EH (cell line): ENCODE measurements at places on chromosomes 7 and 10.

- DNase-seq: no peak
These were observed 96.7 kb upstream of the PIK3CG start for GRCh38 chr7:106768324-106768751.

DNA sequence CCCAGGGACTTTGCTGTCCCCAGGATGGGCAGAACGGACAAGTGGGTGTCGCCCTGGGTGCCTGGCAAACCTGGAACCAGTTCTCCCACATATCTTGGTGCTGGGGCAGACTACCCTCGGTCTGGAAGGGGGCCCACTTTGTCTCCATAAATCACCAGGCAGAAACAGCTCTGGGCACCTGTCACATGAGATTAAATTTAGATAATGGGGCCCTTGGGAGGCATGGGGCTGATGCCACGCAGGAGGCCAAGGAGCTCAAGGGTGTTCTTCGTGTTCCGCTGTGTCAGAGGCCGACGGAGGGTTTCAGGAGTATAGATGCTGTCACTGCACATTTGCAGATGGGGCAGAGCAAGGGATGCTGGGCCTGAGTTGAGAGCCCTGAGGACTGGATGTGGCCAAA lies 72.7 kb downstream of the TMEM130 start:
- DNase-seq: no peak

DNA sequence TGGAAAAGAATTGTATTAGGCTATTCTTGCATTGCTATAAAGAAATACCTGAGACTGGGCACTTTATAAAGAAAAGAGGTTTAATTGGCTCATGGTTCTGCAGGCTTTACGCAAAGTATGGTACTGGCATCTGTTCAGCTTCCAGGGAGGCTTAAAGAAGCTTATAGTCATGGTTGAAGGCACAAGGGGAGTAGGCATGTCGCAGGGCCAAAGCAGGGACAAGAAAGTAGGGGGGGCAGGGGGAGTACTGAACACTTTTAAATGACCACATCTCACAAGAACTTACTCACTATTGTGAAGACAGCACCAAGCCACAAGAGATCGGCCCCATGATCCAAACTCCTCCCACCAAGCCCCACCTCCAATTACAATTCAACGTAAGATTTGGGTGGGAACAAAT lies 152.5 kb upstream of the PHF14 start:
- DNase-seq: no peak

DNA sequence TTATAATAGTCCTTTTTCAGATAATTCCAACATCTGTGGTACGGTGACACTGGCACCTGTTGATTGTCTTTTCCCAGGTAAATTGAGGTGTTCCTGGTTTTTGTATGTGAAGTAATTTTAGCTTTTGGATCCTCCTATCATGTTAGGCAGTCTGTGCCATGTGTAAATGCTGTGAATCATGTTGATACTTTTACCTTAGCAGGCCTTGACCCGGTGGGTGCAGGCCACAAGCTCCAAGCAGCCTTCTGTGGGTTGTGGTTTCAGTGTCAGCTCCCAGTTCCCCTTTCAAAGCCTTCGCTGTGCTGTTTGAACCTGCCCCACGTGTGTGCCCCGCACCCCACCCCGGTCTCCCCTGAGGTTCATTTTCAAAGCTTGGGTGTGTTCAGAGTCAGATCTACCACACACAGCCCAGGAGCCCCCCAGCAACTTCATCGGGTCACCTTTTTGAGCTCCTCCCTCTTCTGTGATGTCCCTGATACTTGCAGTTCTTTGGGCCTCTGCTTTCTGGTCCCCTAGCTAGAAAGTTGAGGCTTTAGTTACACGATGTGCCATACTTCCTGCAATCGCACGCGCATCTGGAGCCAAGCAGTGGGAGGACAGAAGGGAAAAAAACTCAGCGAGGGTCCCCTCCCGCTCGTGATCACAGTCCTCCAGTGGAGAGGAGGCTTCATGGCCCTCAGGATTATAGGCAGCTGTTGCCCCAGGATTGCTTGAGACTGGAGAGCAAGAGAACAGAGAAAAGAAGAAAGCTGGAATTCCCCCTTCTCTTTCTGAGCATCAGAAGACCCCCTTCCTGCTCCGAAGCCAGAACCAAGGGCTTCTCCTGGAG lies 8.7 kb upstream of the BHLHA15 start:
- DNase-seq: no peak

- DNase-seq: peak; percentile 20
These were observed 21.8 kb downstream of the FGFBP3 start for GRCh38 chr10:91887272-91888076.

GRCh38 chr7:149463500-149464161 lies 2.8 kb upstream of the ZNF777 start:
- DNase-seq: no peak

- DNase-seq: no peak
These were observed 163.1 kb downstream of the ZNF438 start for GRCh38 chr10:30868611-30869010.

GRCh38 chr7:95545007-95545615 lies 51.2 kb downstream of the PDK4 start:
- peak; percentile 65 for DNase-seq
